Stimulated activated CD4-positive, alpha-beta T cell treated with anti-CD3 and anti-CD28 coated beads, Interleukin-4, amount 100 ng/mL, for 4 hours (primary cell): ENCODE measurements at places on chromosomes 2 and 18.

DNA sequence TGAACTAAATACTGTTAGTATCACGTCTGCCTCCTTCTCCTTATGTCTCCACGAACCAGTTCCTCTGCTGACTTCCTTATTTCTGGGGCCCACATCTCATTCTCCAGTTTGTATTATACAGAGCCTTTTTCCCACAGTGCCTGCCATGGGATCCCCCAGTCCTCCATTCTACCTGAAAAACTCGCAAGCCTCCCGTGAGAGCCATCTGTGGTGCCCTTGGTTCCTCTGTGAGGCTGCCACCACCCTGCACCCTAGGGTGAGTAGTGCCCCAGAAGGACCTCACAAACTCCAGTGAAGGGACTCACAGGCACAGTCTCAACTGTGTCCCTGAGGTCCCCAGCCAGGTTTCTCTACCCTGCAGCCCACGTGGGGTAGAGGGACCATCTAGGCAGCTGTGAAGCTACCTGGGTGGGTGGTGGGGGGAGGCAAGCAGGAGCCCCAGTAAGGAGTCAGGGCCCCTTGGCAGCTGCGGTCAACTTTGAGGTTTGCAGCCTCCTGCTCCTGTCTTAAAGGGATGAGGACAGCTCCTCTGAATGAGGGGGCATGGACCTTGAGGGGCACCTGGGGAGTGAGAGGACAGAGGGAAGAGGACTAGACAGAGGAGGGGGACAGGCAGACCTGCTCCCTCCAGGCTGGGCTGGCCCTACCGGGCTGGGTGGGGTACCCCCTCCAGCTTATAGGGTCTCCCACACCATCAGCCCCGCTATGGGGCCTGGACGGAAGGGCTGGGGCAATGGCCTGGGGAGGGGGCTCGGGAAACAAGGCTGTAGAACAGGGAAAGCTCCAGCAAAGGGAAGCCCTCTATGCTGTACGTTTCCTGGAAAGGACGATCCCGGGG, 1.0 kb downstream of the PSTPIP2 start:
- no peak for DNase-seq

GRCh38 chr18:79300413-79300812, 95.3 kb upstream of the NFATC1 start:
- no peak for DNase-seq

DNA sequence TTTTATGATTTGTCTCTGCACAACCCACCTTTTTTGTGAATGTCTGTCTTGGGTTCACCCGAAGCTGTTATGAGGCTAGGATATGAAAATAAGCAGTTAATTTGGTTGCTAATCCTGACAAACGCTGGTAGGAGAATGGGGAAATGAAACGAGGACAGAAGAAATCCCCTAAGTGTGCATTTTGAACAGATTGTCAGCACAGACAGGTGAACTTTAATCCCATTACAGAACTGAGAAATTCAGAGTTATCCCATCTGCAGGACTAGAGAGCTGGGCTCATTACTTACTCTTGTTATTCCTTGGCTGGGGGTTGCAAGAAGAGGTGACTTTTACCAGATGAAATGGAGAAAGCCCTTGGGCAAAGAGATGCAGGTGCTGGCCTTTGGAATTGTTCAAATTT, 123.3 kb upstream of the NYAP2 start:
- DNase-seq, result no peak

- DNase-seq, result no peak
Measured at GRCh38 chr2:60410456-60411146, 142.9 kb downstream of the BCL11A start.

DNA sequence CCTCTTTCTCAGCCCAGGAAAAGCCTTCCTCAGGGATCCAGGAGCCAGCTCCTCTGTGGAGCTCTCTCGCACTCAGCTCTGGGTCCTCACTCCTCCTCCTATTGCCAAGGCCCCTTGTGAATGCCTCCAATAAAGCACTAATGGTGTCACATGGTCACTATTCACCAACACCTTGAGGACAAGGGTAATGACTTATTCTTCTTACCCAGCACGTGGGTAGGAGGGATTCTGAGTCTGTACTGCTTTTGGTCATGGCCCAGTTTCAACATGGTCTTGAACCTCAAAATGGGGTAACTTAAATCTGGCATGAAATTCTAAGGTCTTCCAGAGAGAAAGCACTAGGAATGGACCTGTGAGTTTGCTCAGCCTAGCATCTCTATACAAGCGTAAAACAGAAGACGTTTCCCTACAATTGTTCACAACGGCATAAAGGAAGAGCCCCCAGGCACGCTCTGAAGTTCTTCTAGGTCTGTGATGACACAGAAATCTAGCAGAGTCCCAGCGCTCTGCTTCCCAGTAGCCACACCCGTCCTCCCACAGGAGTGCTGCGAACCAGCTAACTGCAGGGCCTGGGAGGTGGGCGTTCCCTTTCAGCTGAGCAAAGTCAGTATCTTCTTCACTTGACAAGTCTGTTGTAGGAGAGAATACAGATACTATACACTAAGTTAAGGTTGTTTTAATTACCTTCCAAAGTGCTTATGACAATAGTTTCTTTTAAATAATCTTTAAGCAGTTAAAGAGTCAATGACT, 14.6 kb upstream of the KIDINS220 start:
- no peak for DNase-seq

DNA sequence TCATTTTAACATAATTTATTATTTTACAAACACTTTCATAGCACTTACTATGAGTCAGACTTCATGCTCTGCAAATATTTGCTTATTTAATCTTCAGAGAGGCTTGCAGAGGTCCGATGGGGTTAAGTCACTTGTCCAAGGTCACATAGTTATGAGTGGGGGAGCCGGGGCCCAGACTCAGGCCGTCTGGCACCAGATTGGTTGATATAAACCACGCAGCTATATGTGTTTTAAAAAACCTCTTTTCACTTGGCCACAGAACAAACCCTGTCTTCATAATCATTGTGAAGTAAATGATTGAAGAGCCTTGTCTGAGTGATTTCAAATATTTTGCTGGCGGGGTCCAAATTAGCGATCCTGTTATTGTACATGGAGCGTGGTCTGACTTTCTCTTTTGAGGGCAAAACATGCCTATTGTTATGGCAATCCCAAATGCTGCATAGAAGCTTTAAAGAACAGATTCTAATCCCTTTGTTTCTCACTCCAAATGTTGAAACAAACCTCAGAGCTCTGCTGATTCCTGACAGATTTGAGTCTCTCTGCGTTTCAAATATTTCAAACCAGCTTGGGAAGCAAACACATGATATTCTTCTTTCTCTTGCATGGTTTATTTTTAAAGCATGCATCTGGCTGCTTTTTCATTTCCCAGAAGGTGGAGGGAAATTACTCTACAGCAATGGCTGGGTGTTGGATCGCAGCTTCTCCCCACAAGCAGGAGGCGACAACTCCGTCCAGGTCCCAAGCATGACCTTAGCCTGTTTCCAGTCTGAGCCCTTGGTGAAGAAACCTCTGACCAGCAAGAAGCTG, 142.4 kb downstream of the DDX1 start:
- no peak for DNase-seq
